ENCODE measurements at places on chromosomes 6 and 20.

- no peak for DNase-seq
These were observed 92.8 kb downstream of the TAF4 start for GRCh38 chr20:61972636-61973508.

- no peak for DNase-seq
These were observed 6.1 kb upstream of the SCGN start for GRCh38 chr6:25645916-25646315.

GRCh38 chr6:132661906-132662305 is 2.9 kb upstream of the TAAR1 start:
- no peak for DNase-seq

- DNase-seq = no peak
These were observed 38.8 kb downstream of the SESN1 start for GRCh38 chr6:109055771-109056235.

DNA sequence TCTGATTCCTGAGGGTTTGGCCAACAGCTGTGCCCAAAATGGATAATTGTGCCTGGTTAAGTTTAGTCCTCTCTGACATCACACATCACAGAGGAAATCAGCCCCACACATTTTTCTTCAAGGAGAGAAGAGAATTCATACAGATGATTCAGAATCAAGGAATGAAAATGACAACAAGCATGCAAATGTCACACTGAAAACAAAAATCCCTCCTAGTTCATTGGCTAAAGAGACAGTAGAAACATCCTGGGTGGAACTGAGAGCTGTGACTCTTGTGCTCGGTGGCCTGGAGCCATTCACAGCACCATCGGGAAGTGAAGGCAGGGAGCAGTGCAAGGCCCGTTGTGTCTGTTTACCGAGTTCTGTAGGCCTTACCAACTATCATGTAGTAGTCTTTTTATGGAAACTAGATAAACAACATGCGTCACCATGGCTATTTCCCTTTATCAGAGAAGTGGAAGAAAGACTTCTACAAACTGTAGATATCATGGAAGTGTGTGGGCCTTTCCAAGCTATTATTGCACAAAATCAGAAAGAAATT is 81.7 kb upstream of the TENT5A start:
- no peak for DNase-seq

GRCh38 chr6:136962661-136963060 is 40.6 kb downstream of the SLC35D3 start:
- peak; percentile 93 for DNase-seq

DNA sequence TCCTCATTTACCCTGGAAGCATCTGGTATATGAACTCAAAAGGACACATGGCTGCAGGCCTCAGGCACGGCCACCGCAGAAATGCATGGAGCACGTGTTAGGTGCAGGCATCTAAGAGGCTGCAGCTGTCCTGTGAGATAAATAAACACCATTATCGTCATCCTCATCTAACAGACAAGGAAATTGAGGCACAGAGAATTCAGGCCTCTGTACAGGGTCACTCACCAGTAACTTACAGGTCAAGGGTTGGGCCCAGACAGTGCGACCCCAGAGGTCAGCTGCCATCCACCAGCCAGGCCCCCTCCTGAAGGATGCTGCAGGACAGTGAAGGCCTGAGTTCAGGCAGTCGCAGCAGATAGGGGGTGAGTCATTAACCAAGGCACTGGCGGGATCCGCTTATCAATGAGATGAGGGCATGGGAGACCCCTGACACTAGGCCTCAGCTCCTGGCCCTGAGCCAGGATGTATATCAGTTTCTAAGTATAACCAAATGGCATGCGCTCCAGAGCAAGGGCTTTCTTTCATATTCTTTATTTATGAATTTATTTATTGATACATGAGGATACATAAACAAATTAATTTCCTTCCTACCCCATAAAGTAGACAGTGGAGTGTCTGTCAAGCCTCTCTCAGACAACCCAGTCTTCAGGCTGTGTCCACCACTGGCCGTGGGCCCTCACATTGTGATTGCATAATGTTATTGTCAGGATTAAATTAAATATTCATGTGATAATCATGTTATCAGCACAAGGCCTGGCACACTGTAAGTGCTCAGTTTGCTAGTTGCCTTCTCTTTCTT is 316.9 kb downstream of the QKI start:
- DNase-seq = no peak

DNA sequence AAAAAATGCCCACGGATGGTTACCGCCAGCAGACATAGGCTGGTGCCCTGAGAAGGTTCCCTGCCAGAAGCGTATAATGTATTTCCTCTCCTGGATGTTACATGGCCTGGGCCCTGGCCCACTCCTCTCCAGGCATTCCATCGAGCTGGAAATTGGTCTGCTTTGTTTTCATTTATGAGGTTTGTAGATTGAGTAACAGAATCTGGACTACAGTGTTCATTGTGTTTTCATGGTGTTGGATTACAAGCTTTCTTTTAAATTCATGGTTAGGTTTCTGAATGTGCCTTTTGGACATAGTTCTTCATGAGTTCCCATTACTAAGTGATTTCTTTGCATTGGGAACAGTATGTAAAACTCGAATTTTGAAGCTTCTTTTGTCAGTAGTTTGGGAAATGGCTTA is 6.4 kb downstream of the TIAM2 start:
- DNase-seq = no peak

- DNase-seq = no peak
These were observed 49.3 kb upstream of the MTRF1L start for GRCh38 chr6:153051801-153052200.

- DNase-seq = no peak
These were observed 37.5 kb downstream of the SRC start for GRCh38 chr20:37383229-37383989.

GRCh38 chr6:6912817-6913744 is 194.7 kb upstream of the RREB1 start:
- DNase-seq = no peak

DNA sequence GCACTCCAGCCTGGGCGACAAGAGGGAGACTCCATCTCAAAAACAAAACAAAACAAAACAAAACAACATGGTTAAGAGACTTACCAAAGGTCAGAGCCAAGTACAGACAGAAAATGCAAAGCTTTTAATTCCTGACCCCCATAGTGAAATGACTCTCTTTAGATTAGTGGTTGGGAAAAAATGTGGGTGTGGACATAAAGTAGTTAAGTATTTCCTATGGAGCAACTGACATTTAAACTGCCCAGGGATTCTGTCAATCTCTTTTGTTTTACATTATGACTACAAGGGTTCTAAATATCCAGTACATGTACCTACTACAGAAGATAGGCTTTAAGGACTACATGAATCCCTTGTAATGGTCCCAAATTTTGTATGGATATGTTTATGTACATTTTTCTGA is 75.1 kb downstream of the IRAK1BP1 start:
- DNase-seq = no peak

DNA sequence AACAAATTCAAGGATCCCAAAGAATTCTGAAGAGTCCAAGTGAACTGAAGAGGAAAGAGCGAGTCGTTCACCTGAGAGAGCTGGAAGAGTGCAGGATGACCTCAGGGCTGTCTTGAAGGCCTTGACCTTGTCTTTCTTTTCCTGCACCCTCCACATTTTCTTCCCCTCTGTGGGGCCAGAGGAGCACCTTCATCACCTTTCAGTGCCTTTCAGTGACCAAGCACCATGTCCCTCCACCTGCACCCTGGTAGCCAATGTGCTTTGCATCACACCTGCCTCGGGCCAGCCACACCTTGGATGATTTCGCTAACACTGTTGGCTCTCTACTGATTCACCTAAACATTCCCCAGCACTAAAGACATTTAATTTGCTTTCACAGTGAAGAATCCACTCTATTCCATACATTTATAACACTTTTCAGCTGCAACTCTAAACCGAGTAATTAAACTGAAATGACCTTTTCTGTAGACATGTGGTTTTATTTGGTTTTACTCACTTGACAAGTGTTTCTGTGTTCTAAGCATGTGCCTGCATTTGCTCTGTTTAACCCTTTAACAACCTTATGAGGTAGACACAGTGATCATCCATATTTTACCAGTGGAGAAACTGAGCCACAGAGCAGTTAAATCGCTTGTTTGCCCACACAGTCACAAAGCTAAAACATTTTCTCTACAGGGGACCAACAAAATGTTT is 121.3 kb upstream of the CST7 start:
- no peak for DNase-seq

DNA sequence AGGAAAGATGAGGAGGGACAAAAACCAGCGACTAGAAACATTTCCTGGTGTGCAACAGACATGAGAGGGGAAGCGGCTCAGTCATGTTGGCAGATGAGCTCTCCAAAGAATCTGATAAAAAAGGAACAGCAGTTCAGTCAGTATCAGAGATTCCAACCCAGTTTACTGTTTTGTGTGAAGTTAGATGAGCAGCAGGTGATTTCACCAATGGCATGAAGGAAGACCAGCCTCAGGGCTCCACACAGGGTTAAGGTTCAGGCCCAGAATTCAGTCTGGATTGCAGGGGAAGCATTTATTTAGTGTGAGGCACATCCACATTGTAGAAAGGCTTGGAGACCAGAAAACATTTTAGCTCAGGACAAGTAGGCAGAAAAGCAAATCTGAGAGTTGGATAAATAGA is 317.8 kb downstream of the C6orf118 start:
- no peak for DNase-seq

GRCh38 chr6:33923857-33924514 is 120.2 kb upstream of the MLN start:
- peak; percentile 22 for DNase-seq

DNA sequence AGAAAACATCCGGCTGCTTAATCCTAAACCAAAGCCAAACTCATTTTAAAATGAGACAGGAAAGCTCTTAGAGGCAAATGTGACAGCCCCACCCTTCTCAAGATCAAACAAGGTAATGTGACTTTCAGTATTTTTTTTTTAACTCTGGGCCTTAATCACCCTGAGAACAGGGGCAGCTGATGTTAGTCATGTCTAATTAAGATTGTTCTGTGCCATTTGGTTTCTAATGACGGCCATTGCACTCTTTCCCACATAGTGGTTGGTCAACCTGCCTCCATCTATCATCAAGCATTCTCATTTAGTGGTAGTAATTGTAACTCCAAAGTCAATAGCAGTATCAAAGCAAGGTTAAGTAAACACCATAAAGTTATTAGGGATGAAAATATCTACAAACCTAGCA is 191.6 kb upstream of the EXOC2 start:
- DNase-seq = no peak

- DNase-seq = no peak
These were observed 437.4 kb upstream of the JAG1 start for GRCh38 chr20:11111191-11111590.

DNA sequence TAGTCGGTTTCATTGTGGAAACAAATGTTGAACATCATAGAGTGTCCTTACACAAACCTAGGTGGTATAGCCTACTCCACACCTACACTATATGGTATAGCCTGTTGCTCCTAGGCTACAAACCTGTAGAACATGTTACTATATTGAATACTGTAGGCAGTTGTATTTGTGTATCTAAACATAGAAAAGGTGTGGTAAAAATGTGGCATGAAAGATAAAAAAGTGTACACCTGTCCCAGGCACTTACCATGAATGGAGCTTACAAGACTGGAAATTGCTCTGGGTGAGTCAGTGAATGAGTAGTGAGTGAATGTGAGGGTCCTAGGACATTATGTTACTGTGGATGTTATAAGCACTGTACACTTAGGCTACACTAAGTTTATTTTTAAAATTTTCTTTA is 103.0 kb downstream of the ZFAND3 start:
- DNase-seq = no peak

- no peak for DNase-seq
These were observed 46.9 kb downstream of the UST start for GRCh38 chr6:148793721-148794120.

All from NCI-H1417 (cell line).